ENCODE measurements at places on chromosomes 13 and 19.

DNA sequence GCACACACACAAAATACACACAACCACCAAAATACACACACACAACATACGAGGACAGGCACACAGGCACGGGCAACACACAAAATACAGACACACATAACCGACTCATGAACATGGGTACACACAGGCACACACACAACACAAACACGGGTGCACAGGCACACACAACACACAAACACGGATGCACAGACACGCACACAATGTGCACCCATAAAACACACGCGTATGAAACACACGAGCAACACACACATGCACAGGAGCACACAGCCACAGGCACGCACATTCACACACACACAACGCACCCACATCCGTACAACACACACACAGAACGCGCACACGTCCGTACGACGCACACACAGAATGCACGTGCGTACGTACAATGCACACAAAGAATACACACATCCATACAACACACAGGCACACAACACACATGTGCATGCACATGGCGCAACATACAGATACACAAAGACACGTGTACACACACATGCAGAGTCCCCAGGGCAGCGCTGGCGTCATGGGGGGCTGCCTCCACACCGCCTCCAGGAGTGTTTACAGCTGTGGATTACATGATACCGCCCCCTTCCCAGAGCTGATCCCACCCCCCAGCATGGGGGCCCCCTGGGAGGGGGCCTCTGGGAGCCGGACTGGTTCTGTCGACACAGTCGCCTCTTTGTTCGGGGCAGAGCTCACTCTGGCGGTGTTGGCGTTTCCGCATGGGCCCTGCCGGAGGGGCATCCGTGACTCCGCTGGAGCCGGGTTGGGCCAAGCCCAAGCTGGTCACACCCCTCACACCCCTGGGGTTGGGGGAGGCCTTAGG, 2.9 kb downstream of the SBNO2 start:
- peaks cover 74% of the 10 kb centered on the region for H3K4me1 ChIP-seq
- no peaks in the 10 kb centered on the region for H3K27me3 ChIP-seq
- H3K27ac ChIP-seq = peak overlapping the region; percentile 95

DNA sequence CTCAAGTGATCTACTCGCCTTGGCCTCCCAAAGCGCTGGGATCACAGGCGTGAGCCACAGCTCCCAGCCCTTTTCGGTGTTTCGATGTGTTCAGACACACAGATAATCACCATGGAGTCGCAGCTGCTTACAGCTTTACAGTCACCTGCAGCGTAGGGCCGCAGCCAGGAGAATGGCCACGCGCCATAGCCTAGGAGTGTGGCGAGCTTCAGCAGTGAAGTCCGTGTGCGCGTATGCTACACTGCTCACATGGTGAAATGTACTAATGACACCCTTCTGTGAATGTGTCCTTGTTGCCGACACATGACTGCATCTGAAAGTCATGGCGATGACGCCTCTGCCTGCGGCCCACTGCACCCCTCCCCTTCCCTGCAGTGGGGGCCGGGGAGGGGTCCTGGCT, 23.6 kb downstream of the AP3D1 start:
- DNase-seq = no peak
- no peaks in the 10 kb centered on the region for H3K4me1 ChIP-seq
- H3K27me3 ChIP-seq = no peaks in the 10 kb centered on the region
- H3K4me3 ChIP-seq = no peak overlapping the region

DNA sequence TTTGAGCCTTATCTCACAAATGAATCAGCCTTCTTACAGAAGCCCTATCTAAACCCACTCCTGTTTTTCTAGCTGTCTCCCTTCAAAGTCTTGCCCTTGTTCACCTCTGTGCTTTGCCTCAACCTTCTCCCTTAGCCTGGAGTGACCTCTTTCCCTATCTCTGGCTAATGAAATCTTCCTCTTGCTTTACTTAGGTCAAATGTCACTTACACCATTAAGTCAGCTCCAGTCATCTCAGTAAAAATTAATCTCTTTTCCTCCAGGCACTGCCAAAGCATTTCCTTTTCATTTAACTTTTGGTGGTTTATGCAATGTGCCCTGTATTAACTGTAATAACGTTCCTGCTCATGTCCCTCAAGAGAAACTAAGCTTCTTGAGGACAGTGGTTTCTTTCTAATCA, 596.5 kb upstream of the MIR17HG start:
- no peak overlapping the region for H3K27ac ChIP-seq
- H3K27me3 ChIP-seq = no peaks in the 10 kb centered on the region
- no peak for DNase-seq
- H3K4me3 ChIP-seq = no peak overlapping the region
- no peaks in the 10 kb centered on the region for H3K36me3 ChIP-seq

- H3K27me3 ChIP-seq = no peaks in the 10 kb centered on the region
- H3K27ac ChIP-seq = no peak overlapping the region
- DNase-seq = no peak
- H3K4me1 ChIP-seq = no peaks in the 10 kb centered on the region
- no peak overlapping the region for H3K4me3 ChIP-seq
Measured at GRCh38 chr13:31032528-31033113, 100.2 kb downstream of the TEX26 start.

DNA sequence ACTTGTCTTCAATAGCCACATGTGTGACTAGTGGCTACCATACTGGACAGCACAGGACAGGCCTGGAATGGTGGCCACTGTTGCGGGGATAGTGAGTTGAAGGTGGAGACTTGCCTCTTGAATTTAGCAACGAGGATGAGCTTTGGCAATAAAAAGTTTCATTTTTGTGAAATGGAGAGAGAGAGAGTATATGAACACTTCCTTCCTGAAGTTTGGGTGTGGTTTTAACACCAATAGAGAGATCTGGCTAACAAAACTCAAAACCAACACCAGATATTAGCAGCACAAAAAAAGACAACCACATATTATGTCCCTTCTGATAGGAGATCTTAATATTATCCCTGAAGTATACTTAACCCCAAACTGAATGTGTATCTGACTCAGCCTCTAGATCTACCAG, 6.3 kb upstream of the LRFN3 start:
- H3K27ac ChIP-seq = no peak overlapping the region
- H3K4me3 ChIP-seq = no peak overlapping the region
- no peak for DNase-seq
- H3K36me3 ChIP-seq = no peaks in the 10 kb centered on the region

DNA sequence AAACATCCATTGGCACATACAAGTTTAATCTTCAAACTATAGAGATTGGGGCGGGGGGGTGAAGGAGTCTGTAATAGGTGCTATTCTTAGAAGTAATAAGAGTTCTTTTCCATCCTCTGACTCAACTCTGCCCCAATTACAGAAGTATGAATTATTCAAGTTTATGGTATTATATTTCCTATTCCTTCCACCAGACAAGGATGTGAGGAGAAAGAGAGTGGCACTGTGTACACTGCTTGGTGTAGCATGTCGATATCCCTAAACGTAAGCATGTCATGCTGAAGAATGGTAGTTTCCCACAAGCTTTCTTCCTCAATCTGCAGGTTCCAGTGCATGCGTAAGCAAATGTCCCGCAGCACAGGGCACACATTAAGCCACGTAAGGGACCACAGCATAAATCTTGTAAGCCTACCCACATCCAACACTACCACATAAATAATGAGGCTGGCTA, 14.1 kb downstream of the BRD4 start:
- no peak for DNase-seq
- no peak overlapping the region for H3K27ac ChIP-seq
- H3K4me1 ChIP-seq = peaks cover 96% of the 10 kb centered on the region
- no peaks in the 10 kb centered on the region for H3K27me3 ChIP-seq
- H3K36me3 ChIP-seq = no peaks in the 10 kb centered on the region

- H3K4me1 ChIP-seq = no peaks in the 10 kb centered on the region
- no peaks in the 10 kb centered on the region for H3K27me3 ChIP-seq
- H3K4me3 ChIP-seq = peak overlapping the region; percentile 29
- H3K36me3 ChIP-seq = no peaks in the 10 kb centered on the region
- DNase-seq = peak; percentile 56
Measured at GRCh38 chr13:26011996-26012821, 39.6 kb downstream of the SHISA2 start.

DNA sequence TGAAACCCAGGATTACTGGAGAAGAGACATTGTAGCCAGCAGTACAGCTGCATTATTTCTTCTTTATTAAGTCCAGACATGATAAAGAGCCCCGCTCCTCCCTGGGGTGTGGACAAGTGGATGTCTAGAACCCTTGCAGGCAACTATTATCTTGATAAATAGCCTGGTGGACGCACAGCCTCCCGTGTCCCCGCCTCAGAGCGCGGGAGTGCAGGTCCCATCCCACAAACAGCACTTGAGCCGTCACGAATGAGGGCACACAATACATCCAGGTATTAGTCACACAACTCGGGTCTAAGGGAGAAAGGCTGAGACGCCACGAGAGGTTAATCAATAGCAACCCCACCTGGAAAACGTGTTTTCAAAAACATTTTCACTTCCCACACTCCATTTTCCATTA, 213.2 kb upstream of the SOX1 start:
- no peaks in the 10 kb centered on the region for H3K4me1 ChIP-seq
- H3K27me3 ChIP-seq = no peaks in the 10 kb centered on the region
- no peak overlapping the region for H3K27ac ChIP-seq
- peak; percentile 64 for DNase-seq
- no peak overlapping the region for H3K4me3 ChIP-seq

GRCh38 chr19:41299755-41300089, 10.2 kb upstream of the CCDC97 start:
- no peak for DNase-seq
- peaks cover 49% of the 10 kb centered on the region for H3K4me1 ChIP-seq
- H3K36me3 ChIP-seq = peaks cover 60% of the 10 kb centered on the region
- no peaks in the 10 kb centered on the region for H3K27me3 ChIP-seq

DNA sequence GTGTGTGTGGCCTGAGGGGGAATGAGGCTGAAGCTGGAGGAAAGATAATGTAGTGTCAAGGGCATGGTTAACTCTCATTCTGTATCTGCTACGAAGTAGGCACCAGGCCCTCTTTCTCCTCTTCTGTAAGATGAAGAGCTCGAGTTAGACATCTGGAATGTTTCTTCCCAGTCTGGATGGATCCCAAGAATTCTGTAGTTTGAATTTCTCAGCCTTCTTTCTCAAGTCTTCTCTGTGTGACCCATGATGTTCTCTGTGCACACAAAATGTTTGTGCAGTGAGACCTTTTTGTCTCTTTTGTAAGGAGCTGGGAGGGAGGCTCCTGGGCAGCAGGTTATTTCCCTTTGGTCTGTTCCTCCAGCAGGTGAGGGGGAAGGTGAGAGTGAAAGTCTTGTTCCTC, 13.7 kb downstream of the FGF9 start:
- no peak for DNase-seq
- H3K27ac ChIP-seq = no peak overlapping the region
- no peaks in the 10 kb centered on the region for H3K36me3 ChIP-seq
- H3K27me3 ChIP-seq = no peaks in the 10 kb centered on the region
- no peaks in the 10 kb centered on the region for H3K4me1 ChIP-seq
- no peak overlapping the region for H3K4me3 ChIP-seq

- H3K36me3 ChIP-seq = no peaks in the 10 kb centered on the region
- H3K4me3 ChIP-seq = no peak overlapping the region
- no peak for DNase-seq
- H3K4me1 ChIP-seq = no peaks in the 10 kb centered on the region
Measured at GRCh38 chr13:76016799-76017400, 380.8 kb downstream of the LMO7 start.

DNA sequence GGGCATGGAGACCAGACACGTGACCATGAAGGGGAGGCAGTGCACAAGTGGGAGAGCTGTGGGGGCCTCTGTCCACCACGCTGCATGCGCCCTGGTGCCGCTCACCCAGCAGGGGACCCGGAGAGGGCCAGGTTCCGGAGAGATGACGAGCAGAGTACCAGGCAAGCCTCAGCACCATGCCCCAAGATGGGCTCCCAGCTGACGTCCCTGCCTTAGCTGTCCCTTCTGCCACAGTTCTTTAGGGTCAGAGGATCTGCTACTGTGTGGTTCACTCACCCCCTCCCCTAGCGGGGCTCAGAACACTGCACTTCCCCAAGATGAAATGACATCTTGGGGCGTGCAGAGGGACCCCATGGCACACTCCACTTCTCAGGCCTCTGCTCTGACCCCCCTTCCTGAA, 9.6 kb upstream of the PRKD2 start:
- H3K4me3 ChIP-seq = no peak overlapping the region
- no peaks in the 10 kb centered on the region for H3K36me3 ChIP-seq
- no peaks in the 10 kb centered on the region for H3K27me3 ChIP-seq
- no peak for DNase-seq
- H3K4me1 ChIP-seq = peaks cover 23% of the 10 kb centered on the region

GRCh38 chr13:26973295-26973694, 198.3 kb downstream of the USP12 start:
- no peak for DNase-seq
- no peaks in the 10 kb centered on the region for H3K4me1 ChIP-seq
- no peak overlapping the region for H3K27ac ChIP-seq
- no peaks in the 10 kb centered on the region for H3K36me3 ChIP-seq
- H3K27me3 ChIP-seq = no peaks in the 10 kb centered on the region

GRCh38 chr19:50461066-50461875, 15.0 kb upstream of the EMC10 start:
- no peaks in the 10 kb centered on the region for H3K27me3 ChIP-seq
- DNase-seq = no peak
- no peaks in the 10 kb centered on the region for H3K36me3 ChIP-seq
- no peak overlapping the region for H3K4me3 ChIP-seq

GRCh38 chr13:34926508-34926907, 15.6 kb upstream of the NBEA start:
- H3K4me1 ChIP-seq = no peaks in the 10 kb centered on the region
- H3K27ac ChIP-seq = no peak overlapping the region
- H3K4me3 ChIP-seq = no peak overlapping the region
- no peak for DNase-seq
- H3K36me3 ChIP-seq = no peaks in the 10 kb centered on the region
- H3K27me3 ChIP-seq = no peaks in the 10 kb centered on the region

GRCh38 chr13:24683838-24684599, 3.8 kb downstream of the ATP12A start:
- no peak overlapping the region for H3K4me3 ChIP-seq
- H3K27me3 ChIP-seq = peaks cover 12% of the 10 kb centered on the region
- no peaks in the 10 kb centered on the region for H3K36me3 ChIP-seq
- H3K27ac ChIP-seq = no peak overlapping the region
- peaks cover 11% of the 10 kb centered on the region for H3K4me1 ChIP-seq
- no peak for DNase-seq

GRCh38 chr19:16446724-16447368, 24.9 kb downstream of the EPS15L1 start:
- H3K4me3 ChIP-seq = no peak overlapping the region
- peak overlapping the region; percentile 67 for H3K27ac ChIP-seq
- H3K27me3 ChIP-seq = no peaks in the 10 kb centered on the region
- H3K4me1 ChIP-seq = peaks cover 55% of the 10 kb centered on the region
- H3K36me3 ChIP-seq = no peaks in the 10 kb centered on the region
- no peak for DNase-seq

Data from vagina (tissue), 2 donors.